ENCODE measurements at places on chromosomes 16 and 17. TPM values are rescaled to one million over a fixed set of nuclear protein-coding genes. Genes with fewer than 3 reads are reported as not detected.

TBC1D3D gene
- not detected for total RNA-seq

PCGF2 gene
- total RNA-seq: 3.5 TPM

GRIN2A gene
- not detected for total RNA-seq

OR4D1 gene
- not detected for total RNA-seq

TMC5 gene
- total RNA-seq: not detected

CEP95 gene
- total RNA-seq: 13.2 TPM

BAIAP3 gene
- 0.86 TPM for total RNA-seq

ZNF423 gene
- total RNA-seq: 0.43 TPM

SEPTIN1 gene
- not detected for total RNA-seq

GSG1L gene
- not detected for total RNA-seq

RDM1 gene
- not detected for total RNA-seq

SPECC1 gene
- total RNA-seq: 4.2 TPM

ALOX12 gene
- total RNA-seq: not detected

CD300LB gene
- total RNA-seq: not detected

SMCR8 gene
- 15.0 TPM for total RNA-seq

TP53TG3B gene
- not detected for total RNA-seq

KAT2A gene
- 13.9 TPM for total RNA-seq

TANC2 gene
- total RNA-seq: 14.2 TPM

TP53 gene
- total RNA-seq: 26.2 TPM

AATK gene
- total RNA-seq: 1.6 TPM

All from GM23248 (cell line).